ENCODE measurements at places on chromosomes 5 and 9.

- no peak for DNase-seq
Observed at GRCh38 chr5:124045412-124045811, 533.4 kb downstream of the CSNK1G3 start.

DNA sequence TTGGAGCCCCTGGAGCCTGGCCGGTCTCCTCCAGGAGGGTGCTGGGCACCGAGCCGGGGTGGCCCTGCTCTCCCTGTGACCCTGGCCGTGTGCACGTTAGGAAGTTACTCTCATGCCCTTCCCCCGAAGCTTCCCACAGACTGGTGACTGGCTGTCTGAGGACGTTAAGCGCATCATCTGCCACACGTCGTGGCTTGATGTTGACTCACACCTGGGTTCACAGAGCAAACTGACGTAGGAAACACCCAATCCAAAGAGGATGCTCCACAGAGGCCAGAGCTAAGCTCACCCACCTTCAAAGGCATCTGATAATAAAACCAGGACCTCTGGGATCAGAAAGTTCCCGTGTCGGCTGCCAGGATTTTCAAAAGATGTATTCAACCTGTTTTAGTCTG lies 152.9 kb upstream of the PHYKPL start:
- no peak for DNase-seq

DNA sequence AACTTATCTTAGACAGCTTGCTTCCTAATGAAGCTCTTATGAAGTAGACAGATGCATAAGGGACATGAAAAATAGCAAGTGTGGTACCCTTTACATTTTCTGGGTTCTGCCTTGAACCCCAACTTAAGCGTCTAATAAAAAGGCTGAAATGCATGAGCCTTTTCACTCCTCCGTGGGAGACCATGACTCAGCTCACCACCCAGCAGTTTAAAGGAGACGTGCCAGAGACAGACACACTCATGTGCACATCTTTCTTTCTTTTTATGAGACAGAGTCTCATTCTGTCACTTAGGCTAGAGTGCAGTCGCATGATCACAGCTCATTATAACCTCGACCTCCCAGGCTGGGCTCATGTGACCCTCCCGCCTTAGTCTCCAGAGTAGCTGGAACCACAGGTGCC lies 22.3 kb downstream of the CTXN3 start:
- no peak for DNase-seq

DNA sequence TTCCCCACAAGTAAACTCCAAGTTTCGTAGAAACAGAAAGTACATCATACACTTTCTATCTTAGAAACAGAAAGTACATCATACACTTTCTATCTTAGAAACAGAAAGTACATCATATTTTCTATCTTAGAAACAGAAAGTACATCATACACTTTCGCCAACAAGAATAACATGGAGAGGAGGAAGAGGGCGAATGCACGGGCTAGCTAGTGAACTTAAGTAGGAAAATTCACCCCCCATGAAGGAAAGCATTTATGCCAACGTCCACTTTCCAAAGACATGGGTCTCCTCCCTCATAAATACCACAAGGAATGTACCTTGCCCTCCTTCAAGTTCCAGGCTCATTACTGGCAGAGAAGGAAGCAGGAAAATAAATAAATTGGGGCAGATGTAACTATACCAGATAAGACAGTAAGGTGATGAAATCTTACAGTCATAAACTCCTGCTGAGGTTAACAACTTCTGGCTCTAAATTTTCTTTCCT lies 64.7 kb downstream of the FRMD3 start:
- peak; percentile 5 for DNase-seq

DNA sequence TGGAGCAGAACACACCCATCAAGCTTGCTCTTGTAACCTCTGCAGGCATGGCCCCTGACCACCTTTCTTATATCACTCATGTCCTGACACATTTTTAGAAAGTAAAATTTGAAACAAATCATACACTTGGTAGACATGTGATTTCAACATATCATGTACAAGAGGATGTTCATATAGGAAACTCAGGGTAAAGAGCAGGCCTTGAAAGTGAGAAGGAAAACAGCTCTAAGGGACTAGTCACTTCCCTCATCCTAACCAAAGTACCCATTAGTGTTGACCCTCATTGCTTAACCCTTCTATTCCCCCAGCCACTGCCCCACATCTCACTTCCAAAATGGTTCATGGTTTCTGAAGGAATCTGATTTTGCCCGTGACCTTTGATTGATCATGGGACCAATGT lies 492.4 kb upstream of the KLF4 start:
- DNase-seq = no peak

DNA sequence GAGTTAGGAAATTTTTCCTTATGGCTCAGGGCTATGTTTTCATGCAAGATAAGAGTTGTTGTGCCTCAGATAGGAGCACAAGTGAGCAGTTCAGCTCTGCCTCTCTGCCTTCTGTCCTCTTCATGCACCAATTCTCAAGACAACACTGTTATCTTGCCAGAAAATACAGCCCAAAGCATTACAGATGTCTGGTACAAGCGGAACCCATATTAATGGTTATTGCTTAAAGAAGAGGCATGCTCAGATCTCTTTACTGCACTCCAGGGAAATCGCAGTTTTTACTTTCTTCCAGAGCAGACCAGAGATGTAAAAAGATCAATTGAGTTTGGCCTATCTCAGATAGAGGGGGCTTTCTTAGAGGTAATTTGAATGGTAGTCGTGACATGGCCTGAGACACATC lies 361.6 kb upstream of the WWC1 start:
- DNase-seq = no peak

GRCh38 chr5:127565586-127566270 lies 48.3 kb downstream of the PRRC1 start:
- no peak for DNase-seq

- DNase-seq = no peak
Observed at GRCh38 chr5:72451741-72452505, 55.3 kb downstream of the ZNF366 start.

GRCh38 chr9:26321935-26322334 lies 570.7 kb downstream of the CAAP1 start:
- DNase-seq = no peak

DNA sequence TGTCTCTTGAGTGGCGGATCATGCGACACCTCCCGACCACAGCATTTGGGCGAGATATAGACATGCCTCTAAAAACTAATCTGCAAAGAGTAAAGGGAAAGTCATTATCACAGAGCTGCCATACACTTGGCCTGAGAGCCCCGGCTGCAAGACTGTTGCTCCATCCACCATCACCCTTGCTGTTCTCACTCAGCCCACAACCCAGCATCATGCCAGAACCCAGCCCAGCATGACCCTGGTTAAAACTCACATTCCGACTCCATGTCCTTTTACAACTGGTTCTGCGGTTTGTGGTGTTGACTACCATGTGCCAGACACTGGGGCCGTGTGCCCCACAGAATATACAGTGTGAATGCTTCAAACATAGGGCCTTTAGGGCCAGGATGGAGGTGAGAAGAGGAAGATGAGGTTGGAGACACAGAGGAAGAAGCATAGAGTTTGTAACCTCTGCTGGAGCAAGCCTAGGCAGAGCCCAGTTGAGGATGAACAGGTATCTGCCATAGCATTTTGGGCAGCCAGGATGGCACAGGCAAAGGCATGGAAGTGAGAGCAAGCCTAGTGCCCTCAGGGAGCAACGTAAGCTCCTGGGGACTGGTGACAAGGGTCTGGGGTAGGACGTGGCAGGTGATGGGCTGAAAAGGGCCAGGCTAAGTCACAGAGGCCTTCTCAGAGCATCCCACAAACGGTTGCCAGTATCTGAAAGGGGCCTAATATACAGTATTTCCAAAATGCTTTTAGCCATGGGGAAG lies 37.5 kb upstream of the SMU1 start:
- DNase-seq = no peak

DNA sequence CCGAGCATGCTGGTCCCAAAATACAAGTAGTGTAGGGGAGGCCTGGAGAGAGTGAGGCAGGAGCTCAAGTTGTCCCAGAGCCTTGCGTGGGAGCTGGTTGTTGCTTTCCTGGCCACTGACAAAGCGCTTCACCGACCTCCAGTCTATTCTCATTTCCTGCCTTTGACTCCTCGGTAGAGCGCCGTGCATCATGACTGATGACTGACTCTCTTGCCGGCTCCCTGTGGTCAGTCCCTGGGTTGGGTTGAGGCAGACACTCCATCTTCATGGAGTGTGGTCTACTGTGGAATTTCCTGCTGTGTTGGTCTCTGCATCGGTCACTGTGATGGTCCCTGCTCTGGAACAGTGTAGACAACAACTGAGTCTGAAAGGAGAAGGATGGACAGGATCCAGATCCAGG lies 175.1 kb upstream of the S1PR3 start:
- no peak for DNase-seq

DNA sequence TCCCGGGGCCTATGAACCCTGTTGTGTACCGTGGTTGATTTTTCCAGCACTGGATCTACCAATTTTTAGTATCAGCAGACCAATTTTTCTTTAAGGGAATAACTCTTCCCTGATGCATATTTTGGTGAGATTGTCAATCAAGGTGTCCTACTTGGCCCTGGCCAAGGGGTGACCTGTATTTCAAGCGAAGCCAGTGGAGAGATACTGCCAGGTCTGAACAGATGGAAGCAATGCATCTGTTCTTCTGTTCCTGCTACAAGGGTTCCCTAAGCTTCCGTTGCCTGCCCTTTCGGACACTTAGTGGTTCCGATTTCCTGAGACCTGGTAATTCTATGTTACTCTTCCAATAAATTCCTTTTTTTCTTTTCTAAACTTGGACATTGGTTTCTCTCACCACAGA lies 37.3 kb downstream of the ADAM19 start:
- no peak for DNase-seq

DNA sequence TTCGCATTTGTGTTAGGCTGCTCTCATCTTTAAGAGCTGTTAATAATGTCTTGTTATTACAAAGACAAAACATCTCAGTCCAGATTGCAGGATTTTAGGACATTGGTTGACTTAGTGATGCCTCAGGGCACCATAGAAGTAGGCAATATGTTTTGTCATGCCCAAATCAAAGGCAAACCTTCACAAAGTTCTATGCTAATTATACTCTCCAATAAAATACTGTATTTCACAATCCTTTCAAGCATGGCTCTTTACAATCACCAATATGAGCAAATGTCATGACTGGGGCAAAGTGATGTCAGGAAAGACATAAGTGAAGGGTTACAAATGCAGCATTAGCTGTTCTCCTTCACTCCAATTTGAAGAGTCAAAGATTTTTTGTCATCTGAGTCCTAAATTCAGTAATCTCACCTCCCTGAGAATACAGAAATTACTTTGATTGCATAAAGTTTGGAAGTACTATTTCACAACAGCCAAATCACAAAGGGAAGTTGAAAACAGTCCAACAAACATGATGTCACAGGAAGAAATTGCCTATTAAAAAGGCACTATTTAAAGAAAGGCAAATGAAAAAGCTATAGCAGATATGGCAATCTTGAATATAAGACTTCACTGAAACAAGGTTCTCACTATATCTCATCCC lies 303.2 kb downstream of the PRR16 start:
- no peak for DNase-seq

- DNase-seq = no peak
Observed at GRCh38 chr9:36424289-36425055, 24.4 kb upstream of the RNF38 start.

GRCh38 chr9:131187957-131188356 lies 62.6 kb downstream of the NUP214 start:
- DNase-seq = no peak

- DNase-seq = no peak
Observed at GRCh38 chr9:123678038-123678877, 251.7 kb downstream of the DENND1A start.

DNA sequence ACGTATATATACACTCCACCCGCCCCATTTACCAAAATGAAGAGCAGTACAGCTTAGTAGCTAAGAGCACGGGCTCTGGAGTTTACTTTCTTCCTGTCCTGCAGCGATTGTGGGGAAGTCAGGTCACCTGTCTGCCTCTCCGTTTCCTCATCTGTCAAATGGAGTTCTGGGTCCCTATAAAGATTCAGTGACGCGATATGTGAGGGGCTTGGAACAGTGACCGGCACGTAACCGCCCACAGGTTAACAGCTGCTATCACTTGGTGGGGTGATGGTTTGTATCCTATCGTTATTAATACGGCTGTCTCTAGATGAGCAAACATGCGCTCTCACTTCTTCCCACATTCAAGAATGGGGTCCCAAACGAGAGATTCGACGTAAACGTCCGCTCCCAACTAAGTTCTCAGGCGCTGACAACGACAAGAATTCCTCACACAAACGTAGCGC lies 426 bp downstream of the FAM114A2 start:
- DNase-seq = peak; percentile 46

GRCh38 chr9:17116400-17116837 lies 18.4 kb upstream of the CNTLN start:
- DNase-seq = no peak

DNA sequence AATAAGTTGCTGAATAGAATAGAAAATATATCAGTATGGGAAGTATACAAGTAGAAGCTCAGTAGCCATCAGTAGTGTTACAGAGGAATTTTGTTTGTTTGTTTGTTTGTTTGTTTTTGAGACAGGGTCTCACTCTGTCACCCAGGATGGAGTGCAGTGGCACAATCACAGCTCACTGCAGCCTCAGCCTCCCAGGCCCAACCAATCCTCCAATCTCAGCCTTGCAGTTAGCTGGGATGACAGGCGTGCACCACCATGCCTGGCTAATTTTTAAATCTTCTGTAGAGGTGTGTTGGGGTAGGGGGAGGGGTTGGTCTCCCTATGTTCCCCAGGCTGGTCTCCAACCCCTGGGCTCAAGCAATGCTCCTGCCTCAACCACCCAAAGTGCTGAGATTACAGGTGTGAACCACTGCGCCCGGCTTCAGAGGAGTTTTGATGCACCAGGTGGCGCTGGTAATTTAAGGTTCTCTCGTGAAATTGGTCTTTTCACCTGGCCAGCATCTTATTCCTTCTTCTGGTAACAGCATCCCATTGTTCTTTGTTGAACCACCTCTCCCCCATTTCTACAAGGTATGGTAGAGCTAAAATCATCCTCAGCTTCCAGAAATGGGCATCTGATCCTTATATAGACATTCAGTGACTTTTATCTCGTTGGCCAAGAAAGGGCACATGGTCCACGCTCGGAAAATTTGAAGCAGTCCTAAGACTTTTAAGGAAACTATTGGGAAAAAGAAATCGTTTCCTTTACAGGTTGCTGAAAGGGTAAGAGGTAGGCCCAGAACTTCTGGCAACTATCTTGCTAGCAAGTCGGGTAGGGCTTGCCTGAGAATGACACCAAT lies 157.1 kb downstream of the ARRDC3 start:
- peak; percentile 66 for DNase-seq

DNA sequence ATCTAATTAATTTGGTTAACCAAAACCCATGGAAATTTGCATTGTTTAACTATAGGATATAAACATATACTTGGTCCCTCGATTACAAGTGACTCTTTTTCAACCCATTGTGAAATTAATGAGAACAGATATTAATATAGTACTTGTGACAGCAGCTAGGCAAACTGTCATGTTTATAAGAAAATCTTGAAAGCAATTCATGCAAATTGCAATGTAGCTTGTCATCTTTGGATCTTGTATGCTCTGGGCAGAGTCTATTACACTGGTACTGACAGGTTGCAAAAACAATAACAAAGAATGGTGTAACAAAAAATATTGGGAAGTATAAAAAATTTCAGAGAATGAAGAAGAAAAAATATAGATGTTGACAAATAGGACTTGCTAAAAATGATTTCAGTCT lies 941.0 kb downstream of the DNAH5 start:
- no peak for DNase-seq

- no peak for DNase-seq
Observed at GRCh38 chr5:18219241-18219640, 585.0 kb downstream of the TAF11L14 start.

- no peak for DNase-seq
Observed at GRCh38 chr5:150628936-150629485, 11.4 kb upstream of the SYNPO start.

Data from CD4-positive, alpha-beta T cell treated with Interleukin-4 for 4 hours (primary cell).